ENCODE measurements at places on chromosomes 1 and 21.

DNA sequence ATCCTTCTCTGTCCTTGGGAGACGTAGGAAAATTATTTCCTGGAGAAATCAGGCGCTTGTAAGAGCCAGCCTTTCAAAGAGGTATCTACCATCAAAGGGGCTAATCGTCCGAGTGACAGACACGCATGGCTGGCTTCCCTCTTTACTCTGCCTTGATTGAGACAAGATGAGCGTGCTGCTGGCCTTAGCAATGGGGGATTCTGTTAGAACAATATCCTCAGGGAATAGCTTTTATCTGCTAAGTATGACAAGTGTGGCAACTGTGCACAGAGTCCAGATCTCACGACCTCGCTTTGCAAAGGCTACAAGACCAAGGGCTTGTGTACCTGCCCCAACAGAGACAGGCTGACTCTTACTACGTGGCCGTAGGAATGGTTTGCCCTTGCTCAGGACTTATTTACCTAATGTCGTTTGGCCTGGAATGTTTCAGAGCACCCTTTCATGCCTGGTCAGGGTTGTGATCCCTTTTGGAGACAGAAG, 417.1 kb downstream of the KIF26B start:
- no peak for DNase-seq

GRCh38 chr1:55153031-55153430, 62.1 kb downstream of the USP24 start:
- DNase-seq = no peak

GRCh38 chr1:209651138-209651587, 1.1 kb downstream of the LAMB3 start:
- DNase-seq = no peak

DNA sequence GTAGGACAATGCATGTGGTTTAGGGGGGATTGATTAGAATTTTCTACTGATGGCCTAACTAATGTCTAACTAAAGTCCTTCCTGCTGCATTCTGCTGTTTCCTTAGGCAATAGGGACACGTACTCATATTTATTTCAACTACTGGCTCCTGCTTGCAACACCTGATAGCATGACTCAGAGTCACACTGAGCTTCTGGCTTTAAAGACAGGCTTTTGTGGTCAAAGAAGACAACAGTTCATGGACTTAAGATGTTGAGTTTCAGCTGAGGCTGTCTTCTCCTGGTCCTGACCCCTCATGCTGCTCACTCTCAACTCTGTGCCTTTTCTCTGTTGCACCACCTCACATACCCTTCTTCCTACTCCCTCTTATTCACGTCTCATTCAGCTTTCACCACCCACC, 29.1 kb upstream of the TRABD2B start:
- DNase-seq = no peak

GRCh38 chr1:170790175-170790574, 126.2 kb downstream of the PRRX1 start:
- DNase-seq = peak; percentile 6

DNA sequence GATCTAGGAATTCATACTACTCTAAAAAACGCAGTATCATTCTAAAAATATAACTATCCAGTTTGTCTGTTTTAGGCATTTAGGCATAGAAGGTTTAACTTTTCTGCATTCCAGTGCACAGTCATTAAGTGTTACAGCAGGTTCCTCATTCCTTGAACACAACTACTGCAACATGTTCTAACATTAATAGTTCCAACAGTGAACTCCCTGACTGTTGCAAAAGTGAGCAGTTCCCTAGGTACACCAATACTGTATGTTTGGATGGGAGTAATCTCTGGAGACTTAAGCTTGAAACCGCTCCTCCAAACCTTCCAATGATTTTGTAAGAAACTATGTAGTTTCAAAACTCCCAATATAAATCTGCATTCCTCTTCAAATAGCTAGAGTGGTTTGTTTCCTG, 46.2 kb downstream of the UCHL5 start:
- DNase-seq = no peak

All from head of caudate nucleus (tissue), 42 donors.